ENCODE measurements at places on chromosomes 12 and 14.

- no peak for DNase-seq
Measured at GRCh38 chr12:13411287-13411686, 214.8 kb downstream of the EMP1 start.

DNA sequence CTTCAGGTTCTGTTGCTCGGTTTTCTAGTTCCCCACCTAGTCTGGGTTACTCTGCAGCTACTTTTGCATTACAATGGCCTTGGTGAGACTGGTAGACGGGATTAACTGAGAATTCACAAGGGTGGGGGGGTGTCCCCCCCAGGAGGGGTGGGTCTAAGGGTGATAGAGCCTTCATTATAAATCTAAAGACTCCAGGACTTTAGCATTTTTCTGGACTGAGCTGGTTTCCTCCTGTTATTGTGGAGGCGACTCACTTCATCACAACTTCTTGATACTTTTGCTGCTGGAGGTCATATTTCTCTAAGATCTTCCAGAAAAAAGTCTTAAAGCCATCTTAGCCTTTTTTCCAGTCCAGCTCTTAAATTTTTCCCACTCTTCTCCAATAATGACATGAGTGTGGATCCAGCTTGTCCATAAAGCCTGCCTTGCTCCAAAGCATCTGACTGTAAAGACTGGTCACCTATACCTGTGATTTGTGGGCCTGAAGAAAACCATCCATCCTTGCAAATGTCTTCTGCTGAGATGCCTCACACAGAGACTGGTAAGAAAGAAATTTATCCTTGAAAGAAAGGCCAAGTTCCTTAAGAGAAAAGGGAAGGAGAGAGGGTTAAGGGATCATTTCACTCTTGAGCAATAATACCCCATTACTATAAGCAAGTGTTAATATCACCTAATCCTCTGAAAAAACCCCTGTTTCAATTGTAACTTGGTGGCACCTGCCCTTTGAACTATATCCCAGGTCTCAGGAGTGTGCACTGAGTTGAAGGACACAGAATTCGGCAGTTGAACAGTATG lies 19.7 kb upstream of the SLC2A14 start:
- no peak for DNase-seq

GRCh38 chr14:88195676-88196075 lies 127.4 kb downstream of the KCNK10 start:
- DNase-seq, result no peak

- no peak for DNase-seq
Measured at GRCh38 chr12:95533985-95534384, 17.3 kb downstream of the USP44 start.

GRCh38 chr12:12404297-12404696 lies 47.4 kb downstream of the BORCS5 start:
- DNase-seq, result no peak

DNA sequence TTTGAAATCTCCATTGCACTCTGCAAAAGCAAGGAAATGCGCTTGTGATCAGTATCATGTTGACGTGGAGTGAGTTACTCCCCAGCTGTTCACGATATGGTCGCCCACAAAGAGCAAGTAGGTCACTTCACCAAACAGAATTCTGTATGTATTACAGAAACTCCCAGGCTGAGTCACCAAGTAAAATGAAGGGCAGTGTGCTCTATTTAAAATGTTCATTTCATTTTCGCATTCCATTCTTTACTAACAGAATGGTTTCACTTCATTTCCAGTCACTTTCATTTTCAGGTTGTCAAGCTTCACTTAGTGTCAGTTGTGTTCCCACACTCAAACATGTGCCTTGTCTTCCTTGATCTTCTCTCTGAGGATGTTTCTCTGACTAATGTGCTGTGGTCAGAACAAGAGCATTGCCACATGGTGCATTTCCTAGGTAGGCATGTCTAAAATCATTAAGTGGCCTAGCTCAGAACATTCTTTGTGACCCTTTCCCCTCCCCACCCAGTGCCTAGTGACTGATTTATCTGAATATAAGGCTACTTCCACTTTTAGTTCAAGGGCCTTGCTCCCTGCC lies 391.2 kb downstream of the RAD51B start:
- DNase-seq, result peak; percentile 82

GRCh38 chr14:35985474-35986218 lies 159.5 kb downstream of the BRMS1L start:
- no peak for DNase-seq

GRCh38 chr12:47270782-47271664 lies 191.3 kb upstream of the AMIGO2 start:
- DNase-seq, result peak; percentile 29

DNA sequence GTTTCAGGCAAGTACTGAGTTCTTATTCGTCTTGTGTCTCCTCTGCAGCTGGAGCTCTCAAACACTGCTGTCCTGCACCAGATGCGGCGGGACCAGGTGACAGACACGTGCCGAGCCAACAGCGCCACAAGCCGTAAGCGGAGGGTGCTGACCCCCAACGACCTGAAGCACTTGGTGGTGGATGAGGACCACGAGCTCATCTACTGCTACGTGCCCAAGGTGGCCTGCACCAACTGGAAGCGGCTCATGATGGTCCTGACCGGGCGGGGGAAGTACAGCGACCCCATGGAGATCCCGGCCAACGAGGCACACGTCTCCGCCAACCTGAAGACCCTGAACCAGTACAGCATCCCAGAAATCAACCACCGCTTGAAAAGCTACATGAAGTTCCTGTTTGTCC lies 201.2 kb downstream of the SLC41A2 start:
- DNase-seq, result no peak
